ENCODE measurements at places on chromosomes 2 and 18.

- no peak for DNase-seq
Observed at GRCh38 chr2:201774546-201774945, 6.2 kb downstream of the ALS2 start.

DNA sequence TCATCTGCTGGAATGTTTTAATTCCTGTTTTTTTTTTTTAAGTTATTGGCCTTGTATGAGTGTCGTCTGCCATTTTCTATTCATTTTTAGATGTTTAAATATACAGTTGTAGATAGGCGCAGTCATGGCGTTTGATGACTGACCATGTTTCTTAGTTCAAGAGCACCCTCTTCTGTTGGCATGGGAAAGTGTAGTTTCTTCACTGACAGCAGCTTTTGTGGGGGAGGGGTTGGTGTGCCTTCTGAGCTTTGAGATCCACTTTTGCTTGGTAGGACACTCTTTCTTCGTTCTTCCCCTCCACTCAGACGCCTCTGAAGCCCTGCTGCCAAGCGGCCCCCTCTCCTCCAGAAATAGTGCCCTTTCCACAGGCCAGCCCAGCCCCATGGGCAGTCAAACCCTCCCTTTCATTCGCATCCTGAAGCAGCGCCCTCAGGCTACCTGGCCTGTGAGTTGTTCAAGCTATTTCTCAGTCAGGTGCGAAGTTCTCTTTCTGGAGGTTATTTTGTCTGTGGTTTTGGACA is 492.0 kb downstream of the TNS1 start:
- DNase-seq: no peak

- no peak for DNase-seq
Observed at GRCh38 chr2:162556996-162557395, 213.1 kb downstream of the GCA start.

DNA sequence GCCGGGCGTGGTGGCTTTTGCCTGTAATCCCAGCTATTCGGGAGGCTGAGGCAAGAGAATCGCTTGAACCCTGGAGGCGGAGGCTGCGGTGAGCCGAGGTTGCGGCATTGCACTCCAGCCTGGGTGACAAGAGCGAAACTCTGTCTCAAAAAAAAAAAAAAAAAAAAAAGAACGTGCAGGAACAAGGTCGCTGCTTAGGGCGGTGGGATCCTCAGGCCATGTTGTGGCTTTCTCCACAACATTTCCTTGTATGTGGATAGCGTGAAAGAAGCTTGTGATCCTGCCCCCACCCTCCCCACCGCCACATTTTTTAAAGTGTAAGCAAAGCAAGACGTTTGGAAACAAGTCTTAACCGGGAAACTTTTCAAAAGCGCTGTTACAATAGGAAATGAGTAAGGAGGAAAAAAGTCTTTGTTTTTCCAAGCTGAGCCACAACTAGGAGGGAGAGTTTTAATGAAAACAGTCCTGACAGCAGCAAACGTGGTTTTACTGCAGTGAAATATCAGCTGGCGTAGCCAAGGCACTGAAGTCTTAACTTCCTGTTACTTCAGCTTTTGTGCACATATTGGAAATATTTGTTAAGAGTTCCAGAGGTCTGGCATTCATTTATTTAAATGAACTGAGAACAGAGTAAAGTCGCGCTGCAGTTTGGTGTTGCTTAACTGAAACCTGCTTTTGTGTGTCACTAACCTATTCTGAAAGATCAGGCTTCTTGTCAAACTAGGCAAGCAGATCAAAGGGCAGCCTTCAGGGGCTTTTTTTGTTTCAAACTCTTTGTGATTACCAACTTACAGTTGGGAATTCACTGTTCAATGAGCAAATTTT is 3.8 kb downstream of the TGIF1 start:
- DNase-seq: peak; percentile 22

GRCh38 chr2:32904751-32905150 is 42.0 kb upstream of the LTBP1 start:
- DNase-seq: no peak

Data from T-helper 1 cell (primary cell).